Sigmoid colon (tissue), 7 donors: ENCODE measurements at places on chromosomes 5 and 9.

DNA sequence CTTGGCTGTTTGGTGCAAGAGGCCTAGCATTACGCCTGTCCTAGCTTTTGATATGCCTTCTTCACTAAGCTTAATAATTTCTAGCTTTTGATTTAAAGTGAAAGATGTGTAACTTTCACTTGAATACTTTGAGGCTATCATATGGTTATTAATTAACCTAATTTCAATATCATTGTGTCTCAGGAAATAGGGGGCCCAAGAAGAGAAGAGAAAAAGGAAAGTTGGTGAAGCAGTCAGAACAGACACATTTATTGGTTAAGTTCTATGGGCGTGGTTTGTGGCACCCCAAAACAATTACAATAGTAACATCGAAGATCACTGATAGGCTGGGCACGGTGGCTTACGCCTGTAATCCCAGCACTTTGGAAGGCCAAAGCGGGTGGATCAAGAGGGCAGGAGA lies 40.9 kb upstream of the F2RL2 start:
- no peak overlapping the region for H3K27ac ChIP-seq
- no peak overlapping the region for H3K4me3 ChIP-seq
- no peaks in the 10 kb centered on the region for H3K4me1 ChIP-seq
- no peaks in the 10 kb centered on the region for H3K36me3 ChIP-seq
- no peaks in the 10 kb centered on the region for H3K27me3 ChIP-seq

DNA sequence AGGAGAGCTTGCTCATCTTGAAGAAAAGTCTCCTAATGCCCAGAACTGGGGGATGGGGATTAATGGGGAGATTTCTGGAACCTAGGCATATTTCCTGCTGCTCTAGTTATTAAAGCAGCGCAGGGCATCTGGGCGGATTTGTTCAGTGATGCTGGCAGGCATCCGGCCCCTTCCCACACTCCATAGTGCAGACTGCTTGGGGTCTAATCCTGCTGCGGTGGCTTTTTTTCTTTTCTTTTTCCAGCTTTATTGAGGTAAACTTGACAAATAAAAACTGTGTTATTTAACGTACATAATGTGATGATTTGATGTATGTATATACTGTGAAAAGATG lies 30.7 kb downstream of the PPARGC1B start:
- no peak for DNase-seq
- H3K4me3 ChIP-seq: no peak overlapping the region
- no peaks in the 10 kb centered on the region for H3K27me3 ChIP-seq
- no peaks in the 10 kb centered on the region for H3K36me3 ChIP-seq
- peaks cover 62% of the 10 kb centered on the region for H3K4me1 ChIP-seq

GRCh38 chr9:129037767-129038098 lies 1.3 kb downstream of the MIGA2 start:
- H3K27me3 ChIP-seq: no peaks in the 10 kb centered on the region
- H3K4me1 ChIP-seq: peaks cover 24% of the 10 kb centered on the region
- peak; percentile 80 for DNase-seq

DNA sequence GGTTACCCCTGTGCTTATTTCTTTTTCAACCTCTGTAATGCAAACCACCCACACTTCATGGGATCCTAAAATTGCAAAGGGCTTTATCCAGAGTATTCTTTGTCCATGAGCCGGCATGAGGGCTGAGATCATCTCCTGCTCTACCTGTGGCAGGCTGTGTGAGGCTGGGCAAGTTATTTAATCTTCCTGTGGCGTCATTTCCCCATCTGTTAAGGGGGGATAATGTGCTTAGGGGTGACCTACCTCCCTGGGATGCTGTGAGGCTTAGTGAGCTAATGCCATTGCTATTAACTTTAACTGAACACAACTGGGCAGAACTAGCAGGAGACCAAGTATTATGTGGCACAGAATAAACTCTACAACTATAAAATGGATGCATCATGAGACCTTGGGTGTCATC lies 17.0 kb downstream of the FRMPD1 start:
- H3K4me1 ChIP-seq: no peaks in the 10 kb centered on the region
- no peaks in the 10 kb centered on the region for H3K36me3 ChIP-seq
- no peak overlapping the region for H3K4me3 ChIP-seq

GRCh38 chr9:114480746-114481435 lies 24.4 kb downstream of the WHRN start:
- no peak overlapping the region for H3K27ac ChIP-seq
- no peaks in the 10 kb centered on the region for H3K36me3 ChIP-seq
- no peak for DNase-seq
- H3K4me3 ChIP-seq: no peak overlapping the region
- H3K4me1 ChIP-seq: peaks cover 6% of the 10 kb centered on the region

DNA sequence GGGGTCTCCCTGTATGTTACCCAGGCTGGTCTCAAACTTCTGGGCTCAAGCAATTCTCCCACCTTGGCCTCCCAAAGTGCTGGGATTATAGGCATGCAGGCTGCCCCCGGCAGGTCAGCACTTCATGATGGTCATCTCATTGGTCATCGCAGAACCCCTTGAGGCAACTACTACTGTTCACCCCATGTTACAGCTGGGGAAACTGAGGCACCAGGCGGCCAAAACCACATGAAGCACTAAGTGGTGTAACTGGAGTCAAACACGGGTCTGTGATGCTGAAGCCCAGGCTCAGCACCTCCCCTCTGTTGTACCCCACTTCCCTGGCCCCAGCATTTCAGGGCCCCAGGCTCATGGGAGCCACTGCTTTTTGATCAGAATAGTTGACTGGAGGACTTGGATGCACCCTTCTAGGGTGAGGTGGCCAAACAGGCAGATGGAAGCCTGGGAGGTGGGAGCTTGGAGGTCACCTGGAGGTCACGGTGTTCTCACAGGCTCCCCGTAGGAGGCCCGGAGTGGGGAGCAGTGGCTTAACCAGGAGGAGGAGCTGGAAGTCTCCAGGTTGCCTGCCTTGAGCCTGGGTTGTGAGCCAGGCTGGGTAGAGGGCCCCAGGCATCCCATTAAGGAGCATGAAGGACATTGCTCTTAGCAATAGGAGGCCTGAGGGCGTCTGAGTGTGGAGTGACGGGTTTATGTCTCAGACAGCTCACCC lies 57.3 kb upstream of the RPL26L1 start:
- DNase-seq: peak; percentile 76
- no peaks in the 10 kb centered on the region for H3K27me3 ChIP-seq
- peak overlapping the region; percentile 96 for H3K27ac ChIP-seq
- no peak overlapping the region for H3K4me3 ChIP-seq
- H3K4me1 ChIP-seq: no peaks in the 10 kb centered on the region

- no peak for DNase-seq
- H3K4me1 ChIP-seq: no peaks in the 10 kb centered on the region
- H3K27ac ChIP-seq: no peak overlapping the region
- H3K4me3 ChIP-seq: no peak overlapping the region
Observed at GRCh38 chr9:72596451-72597180, 75.2 kb downstream of the TMC1 start.
